Stimulated activated CD8-positive, alpha-beta memory T cell treated with anti-CD3 and anti-CD28 coated beads, Interleukin-7, amount 100 ng/mL, for 1 hour (primary cell): ENCODE measurements at places on chromosomes 2 and 18.

- no peak for DNase-seq
These were observed 84.2 kb upstream of the FAM136A start for GRCh38 chr2:70385966-70386595.

DNA sequence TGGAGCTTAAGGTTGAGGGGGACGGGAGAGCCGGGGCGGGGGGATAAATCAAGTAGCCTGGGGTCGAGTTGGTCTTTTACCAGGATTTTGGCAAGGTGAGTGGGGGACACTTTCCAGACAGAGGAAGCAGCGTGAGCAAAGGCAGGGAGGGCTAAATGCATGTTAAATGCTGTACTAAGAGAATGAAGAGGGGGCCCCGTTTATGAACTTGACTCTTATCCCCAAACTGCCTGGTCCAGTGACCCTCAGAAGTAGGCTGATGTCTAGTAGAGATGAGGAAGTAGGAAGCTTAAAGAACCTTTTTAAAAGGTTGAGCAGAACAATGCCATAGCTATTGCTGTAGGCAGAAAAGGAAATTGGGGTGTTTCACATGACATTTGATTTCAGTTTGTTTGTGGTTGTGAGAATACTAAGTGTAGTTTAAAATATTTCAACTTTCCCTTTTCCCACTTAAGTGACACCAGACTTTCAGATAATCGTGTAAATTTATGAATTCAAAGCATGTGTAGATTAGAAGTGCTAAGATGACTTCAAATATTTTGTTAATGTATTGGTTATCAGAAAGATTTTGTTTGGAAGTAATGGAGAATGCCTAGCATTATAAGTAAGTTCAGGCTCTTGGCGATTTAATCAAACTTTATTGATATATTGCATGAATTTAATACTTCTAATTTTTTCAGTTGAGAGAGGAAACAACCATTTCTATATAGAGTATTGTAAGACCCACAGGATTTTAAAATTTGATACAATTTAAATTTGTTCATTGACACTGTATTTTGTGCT lies 1.8 kb downstream of the REL start:
- DNase-seq: no peak

DNA sequence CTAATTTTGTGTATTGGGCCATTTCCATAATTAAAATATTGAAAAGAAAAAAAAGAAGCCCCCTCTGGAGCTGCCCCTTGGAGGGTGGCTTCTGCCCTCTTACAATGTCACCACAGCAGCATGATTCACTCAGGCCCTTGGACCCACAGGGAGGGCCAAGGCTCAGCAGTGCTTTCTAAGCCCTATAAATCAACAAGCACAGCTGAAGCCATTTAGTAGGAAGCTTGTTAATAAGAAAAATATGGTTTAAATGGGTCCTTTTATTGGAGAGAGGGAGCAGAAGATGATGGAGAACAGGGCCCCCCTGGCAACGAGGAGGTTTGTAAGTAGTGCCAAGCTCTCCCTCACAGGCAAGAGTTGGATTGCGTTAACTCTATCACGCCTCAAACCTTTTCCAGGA lies 107.6 kb upstream of the FZD7 start:
- no peak for DNase-seq

GRCh38 chr18:40431071-40431985 lies 1523.7 kb upstream of the PIK3C3 start:
- DNase-seq: no peak

- DNase-seq: no peak
These were observed 68.5 kb downstream of the FIGN start for GRCh38 chr2:163667064-163667887.
